Ureter (tissue), 1 donor: ENCODE measurements at places on chromosomes 7 and 10. TPM values are rescaled to one million over a fixed set of nuclear protein-coding genes. Genes with fewer than 3 reads are reported as not detected.

Gene GARIN1A
- 6.4 TPM for total RNA-seq

Gene HOXA2
- 1.8 TPM for total RNA-seq

Gene CALCR
- total RNA-seq, result 0.16 TPM

Gene NPC1L1
- 0.10 TPM for total RNA-seq

Gene COBL
- 1.3 TPM for total RNA-seq

Gene ANKRD61
- total RNA-seq, result not detected

Gene HABP2
- 0.23 TPM for total RNA-seq

Gene TSPAN12
- total RNA-seq, result 18.8 TPM

GRCh38 chr7:116697761-116698160, 25.8 kb downstream of the MET start:
- no peak for DNase-seq

- peak; percentile 66 for DNase-seq
These were observed 65.7 kb downstream of the TSPAN12 start for GRCh38 chr7:120792091-120792860.

- no peak for DNase-seq
These were observed 94.5 kb upstream of the GSDME start for GRCh38 chr7:24851786-24852185.

DNA sequence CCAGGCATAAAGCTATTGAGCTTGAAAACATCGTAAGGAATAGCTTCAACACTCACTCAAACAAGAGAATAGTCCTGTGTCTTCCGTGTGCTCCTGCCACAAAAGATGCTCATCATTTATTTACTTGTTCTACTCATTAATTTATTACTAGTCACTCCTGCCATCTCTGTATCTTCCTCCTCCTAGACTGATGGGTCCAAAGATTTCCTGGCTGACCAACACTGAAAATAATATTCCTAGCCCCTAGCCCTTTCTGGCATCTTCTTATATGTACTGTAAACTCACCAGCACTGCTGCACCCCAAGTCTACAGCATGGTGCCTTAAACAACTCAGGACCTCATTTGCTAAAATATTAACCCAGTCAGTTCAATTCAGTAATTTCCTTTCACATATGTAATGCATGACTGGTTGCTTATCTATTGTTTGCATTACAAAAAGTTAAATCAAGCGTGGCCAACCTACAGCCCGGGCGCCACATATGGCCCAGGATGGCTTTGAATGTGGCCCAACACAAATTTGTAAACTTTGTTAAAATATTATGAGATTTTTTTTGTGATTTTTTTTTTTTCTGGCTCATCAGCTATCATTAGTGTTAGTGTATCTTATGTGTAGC, 86.7 kb upstream of the GSDME start:
- DNase-seq, result no peak

GRCh38 chr7:117200786-117201458, 121.9 kb downstream of the WNT2 start:
- DNase-seq, result no peak

- DNase-seq, result no peak
These were observed 380.5 kb upstream of the AUTS2 start for GRCh38 chr7:69217516-69218350.

DNA sequence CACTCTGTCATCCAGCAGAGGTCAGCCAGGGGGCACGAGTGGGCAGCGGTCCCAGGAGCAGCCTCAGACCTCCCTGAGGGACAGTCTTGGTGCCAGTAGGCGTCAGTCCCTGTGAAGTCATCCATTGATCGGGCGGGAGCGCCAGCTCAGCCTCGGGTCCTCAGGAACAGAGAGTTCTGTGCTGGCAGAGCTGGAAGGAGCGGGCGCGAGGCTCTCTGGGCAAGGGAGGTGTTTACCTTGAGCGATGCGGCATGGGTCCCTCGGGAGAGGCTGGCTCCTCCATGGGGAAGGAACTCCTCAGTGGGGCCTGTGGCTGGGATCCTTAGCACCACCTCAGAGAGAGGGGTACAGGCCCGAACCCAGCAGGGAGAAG, 101.1 kb upstream of the PPIF start:
- DNase-seq, result peak; percentile 70

GRCh38 chr10:128268015-128268722, 141.9 kb upstream of the MKI67 start:
- no peak for DNase-seq

DNA sequence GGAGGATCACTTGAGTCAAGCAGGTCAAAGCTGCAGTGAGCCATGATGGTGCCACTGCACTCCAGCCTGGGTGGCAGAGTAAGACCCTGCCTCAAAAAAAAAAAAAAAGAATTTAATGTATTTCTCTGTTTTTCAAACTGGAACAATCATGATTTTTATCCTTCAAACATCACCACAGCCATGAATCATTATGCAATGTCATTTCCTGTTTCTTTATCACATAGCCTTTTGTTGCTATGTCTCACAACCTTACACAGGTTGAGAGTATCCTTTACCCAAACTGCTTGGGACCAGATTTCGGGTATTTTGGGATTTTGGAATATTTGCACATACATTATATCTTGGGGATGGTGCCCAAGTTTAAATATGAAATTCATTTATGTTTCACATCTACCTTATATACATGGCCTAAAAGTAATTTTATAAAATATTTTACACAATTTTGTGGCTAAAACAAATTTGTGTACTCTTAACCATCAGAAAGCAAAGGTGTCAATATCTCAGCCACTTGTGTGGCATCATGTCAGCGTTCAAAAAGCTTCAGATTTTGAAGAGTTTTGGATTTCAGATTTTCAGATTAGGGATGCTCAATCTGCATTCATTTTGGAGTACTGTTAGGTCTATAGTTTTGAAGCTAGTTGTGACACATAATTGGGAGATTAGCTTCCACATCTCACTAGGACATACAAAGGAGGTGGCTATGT, 8.2 kb downstream of the NT5C3A start:
- DNase-seq, result no peak

DNA sequence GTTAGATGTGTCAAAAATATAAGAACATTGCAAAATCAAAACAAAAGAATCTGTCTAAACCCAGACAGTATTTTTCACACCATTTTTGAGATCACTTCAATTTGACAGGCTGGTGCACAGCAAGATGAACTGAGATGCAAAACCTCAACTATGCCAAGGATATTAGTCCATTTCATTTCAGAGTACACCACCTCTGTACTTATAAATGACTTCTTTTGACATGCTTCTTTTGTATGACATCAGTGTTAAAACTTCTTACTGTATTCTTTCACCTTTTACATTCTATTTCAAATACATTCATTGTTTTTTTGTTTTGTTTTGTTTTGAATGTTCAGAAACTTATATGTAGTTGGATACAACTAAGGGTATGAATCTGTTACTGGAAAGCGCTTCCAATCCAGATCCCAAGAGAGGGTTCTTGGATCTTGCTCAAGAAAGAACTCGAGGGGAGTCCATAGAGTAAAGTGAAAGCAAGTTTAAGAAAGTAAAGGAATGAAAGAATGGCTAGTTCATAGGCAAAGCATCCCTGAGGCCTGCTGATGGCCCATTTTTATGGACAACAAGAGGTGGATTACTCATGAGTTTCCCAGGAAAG, 23.5 kb upstream of the GPR141 start:
- DNase-seq, result no peak

DNA sequence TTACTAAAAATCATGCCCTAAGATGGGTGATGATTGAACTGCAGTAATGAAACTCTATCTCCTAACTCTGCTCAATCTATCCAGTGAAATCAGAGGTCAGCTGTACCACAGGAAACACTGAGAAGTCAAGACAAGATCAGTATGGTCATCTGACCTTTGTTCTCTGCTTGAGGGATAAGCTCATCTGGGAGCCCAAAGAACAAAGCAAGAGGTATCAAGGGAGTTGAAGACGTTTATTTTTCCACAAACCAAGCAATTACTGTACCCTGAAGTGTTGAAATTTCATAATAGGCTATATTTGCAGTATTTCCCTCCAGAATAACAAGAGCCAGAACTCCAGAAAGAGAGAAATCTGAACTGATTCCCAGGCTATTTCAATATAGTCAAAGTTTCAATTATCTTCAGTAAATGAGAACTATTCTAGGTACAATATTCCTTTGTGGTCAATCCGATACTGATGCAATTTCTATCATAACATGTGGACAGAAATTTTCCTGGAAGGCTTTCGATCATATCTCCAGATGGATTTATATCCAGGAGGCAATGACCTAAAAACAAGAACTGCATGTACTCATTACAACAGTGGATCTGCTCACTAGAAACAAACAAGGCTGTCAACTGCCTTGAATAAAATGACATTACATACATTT, 345.3 kb downstream of the TNS3 start:
- DNase-seq, result no peak

- no peak for DNase-seq
These were observed 155.4 kb downstream of the BTAF1 start for GRCh38 chr10:92079003-92079402.

GRCh38 chr10:74975758-74976157, 135.7 kb upstream of the SAMD8 start:
- DNase-seq, result no peak

- no peak for DNase-seq
These were observed 199.9 kb downstream of the CAMK1D start for GRCh38 chr10:12549297-12549696.

GRCh38 chr7:70316745-70317144, 718.5 kb downstream of the AUTS2 start:
- no peak for DNase-seq

DNA sequence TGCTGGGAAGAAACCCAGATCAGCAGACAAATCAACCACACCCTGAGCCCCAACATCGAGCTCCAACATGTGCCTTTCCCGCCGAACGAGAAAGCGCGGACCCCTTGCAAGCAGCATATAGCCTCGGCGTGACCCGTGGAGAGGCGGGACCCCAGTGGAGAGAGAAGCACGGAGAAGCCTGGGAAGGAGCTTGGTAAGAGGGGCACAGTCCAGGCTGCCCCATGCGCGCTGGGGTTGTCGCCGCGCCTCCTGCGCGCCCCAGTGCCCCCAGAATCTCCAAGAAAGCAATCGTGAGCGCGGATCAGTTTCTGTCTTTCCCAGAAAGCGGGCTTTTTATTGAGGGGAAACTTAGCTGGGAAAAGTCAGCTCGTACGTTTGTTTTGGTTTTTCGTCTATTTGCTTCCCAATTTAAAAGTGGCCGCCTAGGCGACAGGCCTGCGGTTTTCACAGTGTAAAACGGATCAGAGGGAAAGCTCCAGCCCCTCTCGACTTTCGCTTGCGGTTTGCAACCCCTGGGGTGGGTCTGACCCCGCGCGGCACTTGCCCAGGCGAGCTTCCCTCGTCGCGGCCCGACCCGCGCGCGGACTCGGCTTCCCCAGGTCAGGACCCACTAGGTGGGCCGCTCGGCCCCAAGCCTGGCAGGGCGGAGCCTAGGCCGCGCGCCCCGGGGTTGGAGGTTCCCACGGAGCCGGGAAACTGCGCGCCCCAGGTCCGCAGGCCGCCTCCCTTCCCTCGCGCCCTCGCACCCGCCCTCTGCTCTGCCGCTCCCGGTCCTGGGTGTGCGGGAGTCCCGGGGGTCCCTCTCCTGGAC, 31.1 kb downstream of the SKIDA1 start:
- peak; percentile 46 for DNase-seq

DNA sequence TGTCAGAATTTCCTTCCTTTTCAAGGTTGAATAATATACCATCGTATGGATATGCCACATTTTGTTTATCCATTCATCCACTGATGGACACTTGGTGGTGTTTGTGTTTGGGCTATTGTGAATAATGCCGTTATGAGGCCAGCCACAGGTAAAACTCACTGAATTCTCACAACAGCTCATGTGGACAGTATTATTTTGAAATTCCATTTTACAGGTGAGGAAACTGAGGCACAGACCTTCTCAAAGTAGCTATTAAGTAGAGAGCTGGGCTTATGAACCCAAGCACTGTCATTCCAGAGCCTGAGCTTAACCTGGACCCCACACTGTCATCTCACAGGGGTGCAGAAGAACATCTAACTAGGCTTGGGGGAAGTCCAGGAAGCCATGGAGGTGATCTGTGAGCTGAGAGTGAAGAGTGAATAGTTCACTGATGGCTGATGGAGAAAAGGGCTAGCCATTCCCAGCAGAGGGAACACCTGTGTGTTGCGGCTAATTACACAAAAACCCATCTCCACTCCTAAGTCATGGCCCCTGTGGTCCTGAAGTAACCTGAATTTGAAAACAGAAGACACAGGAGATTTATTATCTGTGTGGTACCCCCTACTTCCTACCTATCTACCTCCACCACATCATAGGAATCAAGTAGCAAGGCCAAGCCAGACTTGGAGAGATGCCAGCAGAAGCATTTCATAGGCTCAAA, 8.7 kb downstream of the INMT start:
- no peak for DNase-seq

- DNase-seq, result no peak
These were observed 245.1 kb upstream of the AOAH start for GRCh38 chr7:36969376-36969775.

GRCh38 chr10:1687190-1687589, 50.1 kb downstream of the ADARB2 start:
- no peak for DNase-seq

GRCh38 chr10:21673668-21674067, 139.6 kb downstream of the MLLT10 start:
- DNase-seq, result no peak

DNA sequence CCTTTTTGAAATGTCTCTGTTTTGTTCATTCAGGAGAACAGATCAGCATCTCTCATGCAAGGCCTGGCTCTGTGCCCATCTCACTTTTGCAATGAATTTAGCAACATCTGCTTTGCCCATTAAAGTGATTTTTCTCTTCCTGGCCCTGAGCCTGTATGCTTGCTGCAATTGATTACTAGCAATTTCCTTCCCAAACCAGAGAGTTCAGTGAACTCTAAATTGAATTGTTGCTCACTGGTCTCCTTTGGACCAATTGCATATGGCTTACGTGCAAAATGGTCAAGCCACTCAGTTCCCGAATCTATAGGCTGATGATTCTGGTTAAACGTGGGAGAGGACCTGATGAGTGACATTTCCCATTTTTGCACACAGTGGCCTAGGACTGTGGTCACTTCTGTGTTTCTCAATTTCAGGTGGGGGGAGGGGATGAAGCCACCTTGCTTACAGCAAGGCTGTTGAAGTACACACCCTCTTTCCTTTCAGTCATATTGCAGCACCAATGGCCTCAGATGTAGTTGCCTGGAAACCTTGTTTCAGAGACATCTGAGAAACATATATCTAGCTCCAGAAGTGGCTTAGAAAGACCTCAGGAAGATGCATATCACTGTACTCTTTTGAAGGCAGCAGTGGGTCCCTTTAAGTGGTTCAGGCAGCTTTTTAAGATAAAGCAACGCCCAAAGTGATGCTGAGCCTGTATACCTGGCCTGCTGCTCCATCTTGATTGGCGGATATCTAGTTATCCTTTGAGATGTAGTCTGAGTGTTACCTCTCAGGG, 201.4 kb downstream of the PTEN start:
- DNase-seq, result peak; percentile 79

DNA sequence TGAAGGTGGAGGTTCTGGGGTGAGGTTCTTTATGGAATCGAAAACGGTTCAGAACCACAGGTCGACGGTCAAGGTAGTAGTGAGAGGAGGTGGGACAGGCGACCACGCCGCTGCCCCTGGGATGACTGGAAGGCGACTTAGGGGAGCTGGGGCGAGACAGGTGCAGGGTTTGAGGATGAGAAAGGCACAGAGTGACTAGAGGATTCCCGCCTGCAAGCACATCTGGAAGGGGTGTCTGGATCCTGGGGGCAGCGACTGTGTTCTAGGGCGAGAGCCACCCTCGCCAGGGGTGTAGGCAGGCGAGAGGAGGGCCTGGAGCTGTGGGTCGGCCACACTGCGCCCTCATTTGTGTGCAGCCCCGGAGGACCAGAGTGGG, 468 bp upstream of the IRF5 start:
- no peak for DNase-seq
